ENCODE measurements at places on chromosomes 11 and 22.

- no peak for DNase-seq
Measured at GRCh38 chr11:95569207-95569606, 220.4 kb downstream of the FAM76B start.

- DNase-seq: peak; percentile 46
Measured at GRCh38 chr11:124656774-124657630, 16.5 kb downstream of the SIAE start.

DNA sequence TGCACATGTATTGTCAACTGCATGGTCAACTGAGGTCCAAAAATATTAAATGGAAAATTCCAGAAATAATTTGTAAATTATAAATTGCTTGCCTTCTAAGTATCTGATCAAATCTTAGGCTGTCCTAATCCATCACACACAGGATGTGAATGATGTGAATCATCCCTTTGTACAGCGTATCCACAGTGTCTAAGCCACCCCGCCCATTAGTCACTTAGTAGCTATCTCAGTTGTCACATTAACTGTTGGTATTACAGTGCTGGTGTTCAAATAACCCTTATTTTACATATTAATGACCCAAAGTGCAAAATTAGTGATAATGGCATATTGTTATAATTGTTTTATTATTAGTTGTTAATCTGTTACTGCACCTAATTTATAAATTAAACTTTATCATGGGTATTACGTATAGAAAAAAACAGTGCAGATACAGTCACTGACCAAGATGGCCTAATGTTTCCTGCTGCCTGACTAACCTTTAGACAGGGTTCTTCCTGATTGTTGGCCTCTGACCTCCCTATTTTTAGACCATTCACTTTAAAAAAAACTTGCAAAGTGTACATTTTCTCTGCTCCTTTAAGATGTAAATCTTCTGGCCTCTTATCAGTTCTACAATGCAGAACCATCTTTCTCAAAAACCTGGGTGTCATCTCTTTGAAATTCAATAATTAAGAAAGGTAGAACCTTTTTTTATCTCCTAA lies 2.9 kb upstream of the SVIP start:
- DNase-seq: no peak

GRCh38 chr11:2717561-2718325 lies 17.9 kb upstream of the KCNQ1OT1 start:
- no peak for DNase-seq

GRCh38 chr11:82752801-82753200 lies 19.1 kb upstream of the FAM181B start:
- no peak for DNase-seq

- DNase-seq: peak; percentile 40
Measured at GRCh38 chr22:24067587-24068376, 56.7 kb downstream of the CABIN1 start.

DNA sequence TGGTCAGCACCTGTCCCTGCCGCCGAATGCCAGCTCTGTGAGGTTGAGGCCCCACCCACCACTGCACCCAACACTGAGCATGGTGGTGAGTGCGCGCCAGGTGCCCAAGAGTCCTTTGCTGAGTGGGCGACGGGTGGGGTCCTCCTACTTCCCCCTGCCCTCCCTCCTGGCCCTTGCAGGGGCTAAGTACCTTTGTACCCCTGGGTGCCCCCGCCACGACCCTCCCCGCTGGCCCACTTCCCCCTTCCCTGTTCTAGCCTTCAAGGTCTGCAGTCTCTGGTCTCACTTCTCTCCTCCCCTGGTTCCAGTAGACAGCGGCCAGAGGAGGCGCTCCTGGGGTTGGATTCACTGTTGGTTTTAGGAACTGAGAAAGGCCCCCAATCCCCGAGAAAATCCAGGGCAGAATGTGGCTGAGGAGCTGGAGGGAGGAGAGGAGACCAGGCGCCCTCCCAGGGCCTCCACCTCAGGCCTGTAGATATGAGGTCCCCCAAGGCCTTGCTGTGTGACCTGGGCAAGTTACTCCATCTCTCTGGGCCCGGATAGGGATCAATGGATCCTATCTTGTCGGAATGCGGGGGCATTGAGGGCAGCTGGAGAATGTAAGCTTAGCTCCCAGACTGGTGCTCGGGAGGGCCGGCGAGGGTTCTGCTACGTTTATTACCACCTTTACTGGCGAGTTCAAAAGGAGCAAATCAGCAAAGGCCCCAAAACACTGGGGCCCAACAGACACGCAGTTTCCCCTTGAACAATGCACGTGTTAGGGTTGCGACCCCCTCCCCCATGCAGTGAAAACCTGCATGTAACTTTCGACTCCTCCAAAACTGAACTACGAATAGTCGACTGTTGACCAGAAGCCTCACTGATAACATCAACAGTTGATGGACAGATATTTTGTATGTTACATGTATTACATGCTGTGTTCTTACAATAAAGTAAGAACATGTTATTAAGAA lies 31.9 kb upstream of the SMIM38 start:
- no peak for DNase-seq

GRCh38 chr22:27424319-27424718 lies 377.2 kb downstream of the MN1 start:
- DNase-seq: no peak

DNA sequence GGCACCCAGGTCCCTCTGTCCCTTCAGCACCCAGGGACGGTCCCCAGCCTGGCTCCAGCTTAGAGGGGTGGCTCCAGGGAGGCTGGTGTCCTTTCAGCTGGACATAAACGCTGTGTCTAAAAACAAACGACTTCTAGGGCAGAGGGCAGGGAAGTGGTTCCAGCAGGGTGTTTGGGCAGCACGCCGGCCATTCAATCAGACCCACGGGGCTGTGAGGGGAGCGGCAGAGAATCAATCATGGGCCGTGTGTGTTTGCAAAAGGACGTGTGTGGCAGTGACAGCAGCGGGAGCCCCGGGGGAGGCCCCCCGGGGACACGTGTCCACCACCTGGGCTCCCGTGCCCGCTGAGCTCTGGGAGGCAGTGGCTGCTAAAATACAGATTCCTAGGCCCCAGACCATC lies 127.7 kb downstream of the MN1 start:
- DNase-seq: no peak

DNA sequence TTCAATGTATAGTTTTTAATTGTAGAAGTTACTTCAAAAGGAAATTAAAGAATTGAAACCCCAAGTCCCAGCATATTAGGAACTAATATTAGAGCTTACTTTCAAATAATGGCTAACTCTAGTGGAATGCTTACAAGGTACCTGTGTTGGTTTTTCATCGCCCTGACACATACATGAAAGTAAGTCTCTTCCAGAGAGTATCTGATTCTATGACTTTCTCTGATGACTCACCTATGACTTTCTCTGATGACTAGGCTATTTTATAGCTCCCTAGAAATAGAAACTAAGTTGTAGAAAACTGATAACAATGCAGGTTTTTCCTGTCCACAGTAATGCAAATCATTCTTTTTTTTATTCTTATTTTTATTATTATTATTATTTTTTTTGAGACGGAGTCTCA lies 33.6 kb upstream of the MMP7 start:
- no peak for DNase-seq

GRCh38 chr11:46075168-46075567 lies 46.1 kb downstream of the PHF21A start:
- no peak for DNase-seq

DNA sequence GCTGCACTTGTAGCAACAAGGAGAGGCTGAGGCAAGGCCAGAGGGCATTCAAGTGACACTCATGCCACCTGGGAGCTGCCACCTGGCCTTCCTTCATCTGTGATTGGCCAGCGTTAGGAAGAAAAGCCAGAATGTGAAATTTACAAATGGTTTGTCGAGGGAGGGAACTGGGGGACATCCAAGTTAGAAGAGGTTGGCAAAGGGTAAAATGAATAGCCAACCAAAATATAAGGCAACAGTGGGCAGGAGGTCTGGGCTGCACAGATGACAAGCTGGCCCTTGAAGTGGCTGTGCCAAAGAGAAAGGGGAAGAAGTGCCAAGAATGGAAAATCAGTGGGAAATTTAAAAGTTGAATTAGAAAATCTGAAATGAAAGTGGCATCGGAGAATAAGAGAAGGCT lies 221.4 kb downstream of the C11orf91 start:
- DNase-seq: no peak

GRCh38 chr22:49930596-49931412 lies 12.4 kb downstream of the CRELD2 start:
- DNase-seq: peak; percentile 52

- DNase-seq: no peak
Measured at GRCh38 chr11:43936076-43936475, 6.4 kb upstream of the C11orf96 start.

GRCh38 chr11:43579171-43579918 lies 101.2 kb upstream of the HSD17B12 start:
- no peak for DNase-seq

DNA sequence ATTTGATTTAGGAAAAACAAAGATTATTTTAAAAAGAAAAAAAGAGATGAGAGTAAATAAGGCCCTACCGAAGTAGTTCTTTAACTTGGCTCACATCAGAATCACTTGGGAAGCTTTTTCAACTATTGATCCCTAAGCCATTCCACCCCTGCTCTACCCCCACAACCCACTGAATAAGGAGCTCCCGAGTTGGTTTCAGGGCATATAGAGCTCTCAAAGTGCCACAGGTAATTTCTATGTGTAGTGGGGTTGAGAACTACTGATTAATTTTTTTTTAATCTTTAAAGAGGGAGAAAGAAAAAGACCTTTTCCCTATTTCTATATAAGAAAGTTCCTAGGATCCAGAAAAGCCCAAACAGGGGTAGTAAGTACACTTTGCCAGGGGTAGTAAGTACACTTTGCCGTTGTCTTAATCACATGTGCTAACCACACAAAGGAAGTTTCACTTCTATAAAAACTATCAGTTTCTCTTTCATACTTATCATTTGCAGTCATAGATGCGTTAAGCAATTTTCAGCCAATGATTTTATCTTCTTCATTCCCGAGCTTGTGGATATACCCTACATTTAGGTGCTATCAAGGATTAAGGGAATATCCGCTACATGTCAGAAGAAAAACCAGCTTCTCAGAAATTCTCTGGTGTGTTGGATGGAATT lies 108.4 kb upstream of the ZC3H12C start:
- DNase-seq: no peak

DNA sequence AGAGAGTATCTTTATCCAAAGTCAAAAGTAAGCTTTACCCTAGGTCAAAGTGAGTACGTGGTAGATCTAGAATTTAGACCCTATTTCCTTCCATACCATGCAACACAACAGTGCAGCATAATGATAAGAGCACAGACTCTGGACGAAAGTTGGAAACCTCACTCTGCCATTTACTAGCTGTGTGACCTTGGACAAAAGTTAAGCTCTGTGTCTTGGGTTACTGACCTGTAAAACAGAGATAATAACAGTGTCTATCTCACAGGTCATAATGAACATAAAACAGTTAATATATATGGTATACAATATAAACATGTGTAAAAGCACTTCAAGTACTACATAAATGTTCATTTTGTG lies 13.6 kb upstream of the CHRNA10 start:
- DNase-seq: no peak

DNA sequence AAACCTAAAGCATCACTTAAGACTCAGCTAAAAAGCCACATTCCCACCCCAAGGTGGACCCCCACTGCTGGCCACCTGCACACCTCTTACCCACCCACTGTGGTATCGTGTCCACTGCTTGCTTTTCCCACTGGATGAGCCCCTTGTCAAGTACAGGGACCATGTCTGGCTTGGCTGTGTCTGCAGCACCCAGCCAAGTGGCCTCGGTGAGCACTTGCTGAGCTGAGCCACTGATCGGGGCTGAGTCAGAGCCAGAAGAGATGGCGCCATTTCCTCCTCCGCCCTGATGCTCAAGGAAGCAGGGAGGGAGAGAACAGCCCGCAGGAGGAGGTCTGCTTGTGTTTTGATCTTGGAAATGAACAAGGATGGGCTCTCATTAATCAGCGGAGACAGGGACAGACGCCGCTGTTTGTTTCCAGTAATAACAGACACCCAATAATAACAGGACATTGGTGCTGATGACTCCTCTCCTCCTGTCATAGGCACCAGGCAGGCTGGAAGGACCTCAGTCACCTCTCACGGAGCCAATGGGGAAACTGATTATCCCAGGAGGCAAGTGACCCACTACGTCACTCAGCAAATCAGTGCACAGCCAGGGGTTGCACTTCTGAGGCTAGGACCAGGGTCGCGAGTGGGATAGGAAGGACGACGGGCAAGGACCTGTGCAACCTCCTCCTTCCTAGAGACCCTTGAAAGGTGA lies 85.2 kb upstream of the RTL6 start:
- no peak for DNase-seq

DNA sequence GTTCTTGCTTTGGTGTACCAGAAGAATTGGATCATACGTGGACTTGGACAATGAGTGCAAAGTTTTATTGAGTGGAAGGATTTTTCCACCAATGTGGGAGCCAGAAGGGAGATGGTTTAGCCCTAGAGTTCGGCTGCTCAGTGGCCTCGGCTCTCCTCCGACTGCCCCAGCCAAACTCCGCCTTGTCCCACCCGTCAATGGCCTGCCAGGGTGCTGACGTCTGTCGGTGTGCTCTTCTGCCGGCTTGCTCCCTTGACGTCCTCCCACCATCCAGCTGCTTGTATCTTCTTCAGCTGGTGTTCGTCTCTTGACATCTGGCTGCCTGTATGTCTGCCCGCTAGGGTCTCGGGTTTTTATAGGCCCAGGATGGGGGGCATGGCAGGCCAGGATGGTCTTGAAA lies 154.8 kb downstream of the APOL5 start:
- DNase-seq: no peak

GRCh38 chr22:42461511-42461910 lies 29.3 kb upstream of the NFAM1 start:
- DNase-seq: peak; percentile 79

GRCh38 chr11:19735157-19735908 lies 22.7 kb downstream of the NAV2 start:
- no peak for DNase-seq

GRCh38 chr22:45602824-45603595 lies 68.6 kb upstream of the ATXN10 start:
- peak; percentile 61 for DNase-seq

- no peak for DNase-seq
Measured at GRCh38 chr11:8732748-8733241, 50.2 kb downstream of the RPL27A start.

DNA sequence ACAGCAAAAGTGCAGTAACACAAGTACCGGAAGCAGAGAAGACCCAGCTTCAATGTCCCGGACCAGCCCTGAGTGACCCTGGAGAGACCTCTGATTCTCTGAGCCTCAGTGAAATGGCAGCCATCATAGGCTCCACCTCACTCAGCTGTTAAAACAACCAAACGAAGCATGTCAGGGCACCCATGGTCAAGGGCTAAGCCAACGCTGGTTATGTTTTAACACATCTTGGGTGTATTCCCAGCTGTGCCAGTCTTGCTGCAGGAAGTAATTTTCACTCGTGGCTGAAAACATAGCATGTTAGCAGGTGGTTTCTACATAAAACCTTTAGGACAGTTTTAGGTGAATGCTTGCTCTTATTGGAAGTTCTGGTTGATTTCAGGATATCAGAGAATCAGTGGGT lies 30.9 kb downstream of the LMO2 start:
- DNase-seq: no peak

GRCh38 chr11:32919338-32919737 lies 26.7 kb downstream of the QSER1 start:
- DNase-seq: no peak
